ENCODE measurements at places on chromosomes 5 and 9.

DNA sequence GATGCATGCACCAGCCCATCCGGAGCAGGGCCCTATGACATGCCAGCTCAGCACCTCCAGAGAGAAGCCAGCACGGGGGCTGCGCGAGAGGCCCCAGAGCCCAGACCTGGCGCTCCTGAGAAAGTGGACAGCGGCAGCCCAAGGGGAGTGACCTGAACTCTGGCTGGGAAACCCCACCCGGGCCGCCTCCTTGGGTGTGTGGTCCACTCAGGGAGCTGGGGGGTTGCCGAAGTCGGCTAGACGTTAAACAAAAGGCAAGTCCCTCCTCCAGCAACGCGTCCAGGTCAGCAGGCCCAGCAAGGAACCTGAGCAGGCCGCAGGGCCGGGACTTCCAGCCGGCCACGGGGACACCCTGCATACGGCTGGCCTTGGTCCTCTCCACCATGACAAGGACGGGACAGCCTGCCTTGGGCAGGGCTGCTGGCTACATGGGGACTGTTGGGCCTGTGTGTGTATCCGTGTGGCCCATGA lies 35.7 kb downstream of the NACC2 start:
- H3K27me3 ChIP-seq, result no peaks in the 10 kb centered on the region
- no peak overlapping the region for H3K27ac ChIP-seq
- DNase-seq, result peak; percentile 16
- no peak overlapping the region for H3K4me3 ChIP-seq
- H3K36me3 ChIP-seq, result no peaks in the 10 kb centered on the region
- H3K4me1 ChIP-seq, result no peaks in the 10 kb centered on the region

DNA sequence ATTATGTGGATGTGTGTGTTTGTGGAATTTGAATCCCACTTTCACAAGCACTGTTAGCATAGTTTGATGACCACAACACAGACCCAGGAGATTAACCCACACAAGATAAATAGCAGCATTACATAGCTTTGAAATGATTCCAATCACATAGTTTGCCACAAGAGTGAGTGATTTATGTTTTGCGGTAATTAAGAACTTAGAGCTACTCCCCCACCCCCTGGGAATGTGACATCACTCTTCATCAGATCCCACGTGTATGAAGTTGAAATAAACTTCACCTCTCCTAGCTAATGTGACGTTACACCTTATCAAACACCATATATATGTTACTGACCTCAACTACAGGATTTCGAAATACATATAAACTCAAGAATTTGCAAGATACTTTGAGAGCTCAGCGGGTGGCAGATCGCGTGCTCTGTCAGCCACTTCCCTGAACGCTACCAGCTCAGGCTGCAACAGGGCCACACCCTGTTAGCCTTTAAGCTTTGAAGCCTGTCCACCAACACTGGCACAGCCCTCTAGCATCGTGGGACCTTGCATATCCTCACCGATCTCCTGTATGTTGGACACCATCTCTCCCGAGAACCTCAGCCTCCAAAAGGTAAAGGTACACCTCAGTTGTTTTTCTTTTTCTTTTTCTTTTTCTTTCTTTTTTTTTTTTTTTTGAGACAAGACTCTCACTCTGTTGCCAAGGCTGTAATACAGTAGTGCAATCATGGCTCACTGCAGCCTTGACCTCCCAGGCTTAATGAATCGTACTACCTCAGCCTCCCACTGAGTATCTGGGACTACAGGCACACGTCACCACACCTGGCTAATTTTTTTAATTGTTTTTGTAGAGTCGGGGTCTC lies 1.7 kb upstream of the AGTPBP1 start:
- H3K4me3 ChIP-seq, result no peak overlapping the region
- no peaks in the 10 kb centered on the region for H3K4me1 ChIP-seq
- H3K36me3 ChIP-seq, result no peaks in the 10 kb centered on the region
- H3K27ac ChIP-seq, result no peak overlapping the region
- no peaks in the 10 kb centered on the region for H3K27me3 ChIP-seq
- DNase-seq, result no peak

DNA sequence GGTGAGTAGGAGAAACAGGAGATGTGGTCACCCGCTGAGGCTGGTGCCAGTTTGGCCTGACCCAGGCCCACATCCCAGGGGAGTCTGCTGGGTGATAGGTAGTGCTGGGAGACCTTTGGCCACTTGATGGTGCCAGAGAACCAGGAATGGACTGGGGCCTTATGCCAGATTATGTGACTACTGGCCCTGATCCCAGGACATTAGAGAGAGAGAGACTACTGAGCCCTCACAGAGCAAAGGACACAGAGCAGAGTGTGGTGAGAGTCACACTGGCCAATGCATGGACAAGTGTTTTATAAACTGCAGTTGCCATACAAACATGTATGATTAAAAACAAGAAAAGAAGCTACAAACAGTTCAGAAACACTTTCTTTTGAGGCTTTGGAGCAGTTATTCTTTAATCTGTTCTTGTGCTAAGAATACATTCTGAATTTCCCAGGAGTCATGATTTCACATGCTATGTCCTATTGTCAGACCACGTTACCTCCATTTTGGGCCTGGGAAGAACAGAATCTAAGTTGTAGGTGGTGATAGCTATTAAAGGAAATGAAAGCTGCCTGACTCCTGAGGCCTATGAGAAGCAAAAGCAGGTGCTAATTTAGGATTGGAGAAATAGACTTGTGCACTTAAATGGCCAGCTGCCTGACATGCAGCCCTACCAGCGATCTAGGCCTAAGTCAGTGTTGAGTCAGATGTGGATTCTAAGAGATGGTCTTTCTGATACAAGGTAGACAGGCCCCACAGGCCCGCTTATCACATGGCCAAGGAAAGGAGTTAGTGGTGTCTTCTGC lies 32.6 kb upstream of the TMOD1 start:
- H3K4me3 ChIP-seq, result no peak overlapping the region
- peak; percentile 80 for DNase-seq
- H3K27me3 ChIP-seq, result no peaks in the 10 kb centered on the region

- peak within 1 kb of the TSS; percentile 93 for H3K27ac ChIP-seq
- H3K4me3 ChIP-seq, result peak within 1 kb of the TSS; percentile 71
- no peaks in the 10 kb centered on the region for H3K27me3 ChIP-seq
- H3K36me3 ChIP-seq, result no peaks in the 10 kb centered on the region
These were observed at the start of gene MSANTD3 for GRCh38 chr9:100426530-100427365. TSS of gene MSANTD3 (plus strand) at chr9:100427143. CDS start at chr9:100441939, 14,796 bp downstream.

- H3K27me3 ChIP-seq, result no peaks in the 10 kb centered on the region
- no peaks in the 10 kb centered on the region for H3K36me3 ChIP-seq
- no peak overlapping the region for H3K27ac ChIP-seq
- no peaks in the 10 kb centered on the region for H3K4me1 ChIP-seq
- no peak overlapping the region for H3K4me3 ChIP-seq
These were observed 31.6 kb downstream of the PTGS1 start for GRCh38 chr9:122402403-122402871.

GRCh38 chr5:134236318-134236717 lies 10.4 kb upstream of the PPP2CA start:
- peak overlapping the region; percentile 83 for H3K27ac ChIP-seq
- H3K4me1 ChIP-seq, result peaks cover 5% of the 10 kb centered on the region
- peak; percentile 20 for DNase-seq
- no peaks in the 10 kb centered on the region for H3K27me3 ChIP-seq

DNA sequence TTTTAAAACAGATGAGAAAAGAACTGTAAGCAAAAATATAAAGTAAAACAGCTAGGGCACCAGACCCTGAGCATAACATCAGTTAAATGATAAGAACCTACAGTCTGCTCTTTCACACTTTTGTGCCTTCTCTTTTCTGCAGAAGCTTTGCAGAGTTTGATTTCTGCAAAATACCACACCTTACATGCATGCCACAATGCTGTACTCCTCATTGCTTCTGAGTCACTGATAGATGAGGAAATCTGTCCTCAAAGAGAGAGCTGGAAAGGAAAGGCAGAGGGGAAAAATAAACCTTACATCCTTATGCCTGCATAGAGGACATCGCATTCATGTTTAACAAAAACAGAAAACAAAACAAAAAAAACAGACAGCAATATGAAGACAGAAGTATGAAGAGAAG lies 142.9 kb downstream of the ATPSCKMT start:
- H3K4me1 ChIP-seq, result no peaks in the 10 kb centered on the region
- DNase-seq, result no peak
- no peaks in the 10 kb centered on the region for H3K36me3 ChIP-seq

DNA sequence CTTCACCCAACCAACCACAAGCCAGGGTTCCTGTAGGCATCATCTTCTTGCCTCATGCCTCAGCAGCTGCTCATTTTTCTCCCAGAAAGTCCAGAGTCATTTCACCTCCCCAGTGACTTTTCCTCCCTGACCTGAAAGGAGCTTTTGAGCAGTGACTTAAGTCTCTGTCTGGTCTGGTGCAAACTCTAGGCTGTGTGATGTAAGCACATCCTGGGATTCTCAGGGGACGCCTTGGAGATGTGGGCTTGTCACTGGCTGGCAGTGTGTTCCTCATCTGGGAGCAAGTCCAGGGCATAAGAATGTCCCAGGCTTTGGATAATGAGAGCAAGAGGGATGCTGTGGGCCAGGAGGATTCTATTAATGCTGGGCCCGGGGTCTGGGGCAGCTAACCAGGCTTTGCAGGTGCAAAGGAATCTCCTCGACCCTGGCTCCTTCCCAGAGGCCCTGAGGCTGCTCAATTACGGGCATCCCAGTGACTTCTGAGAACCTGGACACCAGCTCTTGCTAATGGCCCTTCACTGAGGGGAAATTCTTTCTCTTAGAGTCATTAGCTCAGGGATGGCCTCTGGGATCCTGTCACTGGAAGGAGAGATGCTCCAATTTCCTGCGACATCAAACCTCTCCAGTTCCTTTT lies 211.0 kb upstream of the PANK3 start:
- H3K36me3 ChIP-seq, result no peaks in the 10 kb centered on the region
- no peak overlapping the region for H3K27ac ChIP-seq
- H3K27me3 ChIP-seq, result no peaks in the 10 kb centered on the region

GRCh38 chr5:42301349-42301748 lies 121.9 kb upstream of the GHR start:
- H3K36me3 ChIP-seq, result no peaks in the 10 kb centered on the region
- no peak for DNase-seq
- H3K27me3 ChIP-seq, result no peaks in the 10 kb centered on the region
- H3K27ac ChIP-seq, result no peak overlapping the region
- no peak overlapping the region for H3K4me3 ChIP-seq

DNA sequence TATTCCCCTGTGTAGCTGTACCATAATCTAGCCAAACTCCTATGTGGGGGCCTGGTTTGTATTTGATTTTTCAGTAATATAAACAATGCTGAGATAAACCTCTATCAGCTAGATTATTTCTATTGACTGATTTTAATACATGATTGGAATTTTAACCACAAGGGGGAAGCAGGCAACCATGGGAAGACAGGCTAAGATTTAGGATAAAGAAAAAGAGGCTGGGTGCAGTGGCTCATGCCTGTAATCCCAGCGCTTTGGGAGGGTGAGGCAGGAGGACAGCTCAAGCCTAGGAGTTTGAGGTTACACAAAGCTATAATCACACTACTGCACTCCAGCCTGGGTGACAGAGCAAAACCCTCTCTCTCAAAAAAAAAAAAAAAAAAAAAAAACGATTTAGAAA lies 18.1 kb upstream of the GPX3 start:
- H3K4me3 ChIP-seq, result no peak overlapping the region
- no peaks in the 10 kb centered on the region for H3K27me3 ChIP-seq
- no peaks in the 10 kb centered on the region for H3K36me3 ChIP-seq
- H3K27ac ChIP-seq, result no peak overlapping the region

DNA sequence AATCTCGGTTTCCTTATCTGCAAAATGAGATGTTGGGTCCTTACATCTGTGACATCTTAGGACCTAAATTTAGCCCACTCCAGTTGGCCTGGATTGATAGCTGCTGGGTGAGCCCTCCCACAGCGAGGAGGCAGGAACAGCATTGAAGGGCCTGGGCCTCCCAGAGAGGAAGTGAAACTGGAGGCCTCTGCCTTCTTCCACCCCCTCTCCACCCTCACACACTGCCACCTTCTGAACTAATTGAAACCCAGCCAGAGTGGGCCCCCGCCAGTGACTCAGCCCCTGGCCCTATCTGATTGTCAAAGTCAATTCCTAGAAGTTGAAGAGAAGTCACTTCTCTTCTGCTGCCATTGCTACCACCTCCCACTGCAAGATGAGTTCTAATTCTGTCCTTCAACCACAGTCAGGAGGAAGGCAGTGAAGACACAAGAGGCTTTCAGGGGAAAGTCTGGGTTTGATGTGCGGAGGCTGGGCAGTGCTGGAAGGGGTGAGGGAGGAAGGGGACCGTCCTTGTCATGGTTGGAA lies 55.2 kb upstream of the NEK6 start:
- H3K27ac ChIP-seq, result no peak overlapping the region
- no peak for DNase-seq
- no peaks in the 10 kb centered on the region for H3K36me3 ChIP-seq

DNA sequence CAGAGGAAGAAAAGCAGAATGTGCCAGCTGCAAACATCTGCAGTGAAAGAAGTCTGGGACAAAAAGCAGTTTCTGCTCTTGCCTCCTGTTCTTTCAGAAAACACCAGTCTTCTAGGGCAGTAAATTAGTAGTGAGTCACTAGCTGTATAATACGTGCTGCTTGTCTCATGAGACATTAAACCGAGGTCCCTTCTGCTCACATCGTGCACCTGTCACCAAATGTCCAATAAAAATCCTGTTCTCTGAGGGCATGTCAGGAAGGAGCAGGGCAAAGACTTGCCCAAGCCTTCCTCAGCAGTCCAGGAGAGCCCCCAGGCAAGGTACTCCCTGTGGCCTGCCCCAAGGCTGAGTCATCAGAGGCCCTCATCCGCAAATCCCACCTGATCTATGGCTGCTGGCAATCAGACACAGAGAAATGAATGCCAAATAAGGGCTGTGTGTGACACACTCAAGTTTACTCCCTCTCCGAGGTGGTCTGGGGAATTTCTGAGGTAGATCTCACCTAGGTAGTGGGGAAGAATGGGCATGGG lies 255.3 kb upstream of the SMARCA2 start:
- H3K27me3 ChIP-seq, result no peaks in the 10 kb centered on the region
- no peaks in the 10 kb centered on the region for H3K4me1 ChIP-seq
- H3K4me3 ChIP-seq, result no peak overlapping the region
- no peaks in the 10 kb centered on the region for H3K36me3 ChIP-seq
- DNase-seq, result no peak

- no peaks in the 10 kb centered on the region for H3K36me3 ChIP-seq
- no peaks in the 10 kb centered on the region for H3K27me3 ChIP-seq
These were observed 539.4 kb upstream of the DMAC1 start for GRCh38 chr9:8338767-8339510.

DNA sequence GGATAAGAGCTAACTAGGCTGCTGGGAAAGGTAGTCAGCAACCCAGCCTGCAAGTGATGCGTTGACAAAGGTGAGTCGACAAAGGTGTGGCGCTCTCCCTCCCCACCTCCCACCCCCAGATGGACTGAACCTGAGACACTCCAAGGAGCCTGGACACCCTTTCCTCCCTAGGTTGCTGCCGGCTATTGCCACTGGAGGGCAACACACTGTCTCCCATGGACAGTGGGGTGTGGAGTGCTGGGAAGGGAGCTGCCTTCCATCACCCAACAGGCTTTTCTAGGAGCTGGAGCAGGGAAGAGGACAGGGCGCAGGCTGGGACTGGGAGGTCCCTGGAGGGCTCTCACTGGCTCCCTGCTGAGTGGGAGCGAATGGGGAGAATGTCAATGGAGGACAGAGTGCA lies 75.4 kb upstream of the ARAP3 start:
- peaks cover 9% of the 10 kb centered on the region for H3K27me3 ChIP-seq
- no peak overlapping the region for H3K27ac ChIP-seq
- no peak for DNase-seq
- H3K36me3 ChIP-seq, result no peaks in the 10 kb centered on the region

- DNase-seq, result no peak
- H3K36me3 ChIP-seq, result no peaks in the 10 kb centered on the region
- H3K27ac ChIP-seq, result peak overlapping the region; percentile 13
- no peak overlapping the region for H3K4me3 ChIP-seq
These were observed 49.8 kb downstream of the PRKACG start for GRCh38 chr9:68964102-68964541.

GRCh38 chr9:114124666-114125475 lies 25.8 kb upstream of the KIF12 start:
- H3K4me3 ChIP-seq, result no peak overlapping the region
- no peaks in the 10 kb centered on the region for H3K27me3 ChIP-seq
- no peak for DNase-seq
- H3K27ac ChIP-seq, result no peak overlapping the region
- no peaks in the 10 kb centered on the region for H3K36me3 ChIP-seq
